ENCODE measurements at places on chromosomes 13 and 19.

GRCh38 chr19:10826846-10827245, 9.2 kb downstream of the TMED1 start:
- DNase-seq: no peak

DNA sequence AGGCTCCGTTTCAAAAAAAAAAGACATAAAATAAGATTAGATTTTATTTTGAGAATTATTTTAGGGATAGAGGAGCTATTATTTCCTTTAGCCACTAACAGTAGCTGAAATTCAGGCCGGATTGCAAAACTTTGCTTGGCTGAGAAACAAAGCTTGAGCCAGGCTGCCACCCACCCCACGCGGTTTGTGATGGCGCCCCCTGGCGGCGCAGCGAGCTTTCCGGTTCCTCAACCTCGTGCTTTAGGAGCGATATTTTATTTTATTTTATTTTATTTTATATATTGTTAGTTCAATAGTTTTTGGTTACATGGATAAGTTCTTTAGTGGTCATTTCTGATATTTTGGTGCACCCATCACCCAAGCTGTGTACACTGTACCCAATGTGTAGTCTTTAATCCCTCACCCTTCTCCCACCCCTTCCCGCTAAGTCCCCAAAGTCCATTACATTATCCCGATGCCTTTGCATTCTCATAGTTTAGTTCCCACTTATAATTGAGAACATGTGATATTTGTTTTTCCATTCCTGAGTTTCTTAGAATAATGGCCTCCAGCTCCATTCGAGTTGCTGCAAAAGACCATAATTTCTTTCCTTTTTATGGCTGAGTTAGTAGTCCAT, 19.8 kb upstream of the CEACAM4 start:
- peak; percentile 32 for DNase-seq

DNA sequence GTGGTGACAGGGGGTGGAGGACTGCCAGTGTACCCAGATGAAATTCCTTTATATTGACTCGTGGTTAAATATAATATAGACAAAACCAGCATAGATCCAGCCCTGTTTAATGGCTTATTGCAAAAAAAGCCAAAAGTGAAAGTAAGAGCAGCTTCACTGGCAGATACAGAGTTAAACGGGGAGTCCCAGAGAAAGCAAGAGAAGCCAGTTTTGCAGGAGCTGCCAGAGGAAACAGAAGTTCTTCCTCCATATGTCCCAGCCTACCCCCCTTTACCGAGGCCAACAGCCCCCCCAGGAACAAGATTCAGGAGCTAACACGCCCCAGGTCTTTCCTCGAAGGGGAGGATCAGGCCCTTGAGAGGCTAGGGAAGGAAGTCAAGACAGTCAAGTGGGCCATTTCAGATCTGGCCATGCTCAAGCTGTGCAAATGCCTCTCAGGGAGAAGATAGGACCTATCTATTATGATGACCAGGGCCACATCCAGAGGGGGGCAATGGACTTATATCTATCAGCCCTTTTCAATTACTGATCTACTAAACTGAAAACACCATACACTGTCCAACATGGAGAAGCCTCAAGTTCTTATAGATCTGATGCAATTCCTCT, 47.2 kb upstream of the ZNF737 start:
- peak; percentile 5 for DNase-seq

- peak; percentile 62 for DNase-seq
Measured at GRCh38 chr13:32538143-32538620, 413 bp downstream of the N4BP2L2 start.

DNA sequence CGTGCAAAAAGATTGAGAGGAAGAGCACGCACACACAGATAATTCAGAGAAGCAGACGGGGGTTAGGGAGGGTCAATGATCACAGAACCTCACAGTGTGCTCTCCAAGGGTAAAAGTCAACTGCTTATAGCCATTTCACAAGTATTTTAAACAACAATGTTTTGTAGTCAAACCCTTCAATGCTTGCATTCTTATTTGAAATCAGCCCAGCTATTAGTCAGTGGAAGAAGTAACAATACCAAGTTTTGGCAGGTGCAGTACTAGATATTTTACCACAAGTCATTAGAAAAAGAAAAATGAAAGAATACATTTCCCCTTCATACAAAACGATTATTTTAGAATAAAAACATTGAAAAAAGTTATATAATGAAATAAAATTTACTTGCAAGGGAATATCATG, 2.6 kb downstream of the CSNK1A1L start:
- DNase-seq: no peak

DNA sequence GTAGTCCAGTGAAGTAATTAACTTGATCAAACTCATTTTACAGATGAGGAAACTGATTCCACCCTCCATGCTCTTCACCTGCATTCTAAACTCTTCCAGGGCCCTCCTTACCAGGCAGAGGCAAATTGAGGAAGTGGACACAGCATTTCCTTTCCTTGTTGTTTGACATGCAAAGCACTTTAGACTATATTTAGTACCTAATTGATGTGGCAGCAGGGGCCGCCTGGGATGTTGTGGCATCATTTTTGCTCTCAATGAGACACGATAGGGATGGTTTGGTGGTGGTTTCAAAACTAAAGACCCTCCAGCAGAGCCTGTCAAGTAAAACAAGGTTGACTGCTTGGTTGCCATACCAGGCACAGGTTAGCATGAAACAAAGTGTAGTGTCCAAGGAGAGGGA, 7.9 kb downstream of the SIPA1L3 start:
- peak; percentile 17 for DNase-seq

- peak; percentile 62 for DNase-seq
Measured at GRCh38 chr13:100394005-100394695, 194.4 kb downstream of the GGACT start.

GRCh38 chr13:87234981-87235380, 436.2 kb upstream of the SLITRK5 start:
- no peak for DNase-seq

DNA sequence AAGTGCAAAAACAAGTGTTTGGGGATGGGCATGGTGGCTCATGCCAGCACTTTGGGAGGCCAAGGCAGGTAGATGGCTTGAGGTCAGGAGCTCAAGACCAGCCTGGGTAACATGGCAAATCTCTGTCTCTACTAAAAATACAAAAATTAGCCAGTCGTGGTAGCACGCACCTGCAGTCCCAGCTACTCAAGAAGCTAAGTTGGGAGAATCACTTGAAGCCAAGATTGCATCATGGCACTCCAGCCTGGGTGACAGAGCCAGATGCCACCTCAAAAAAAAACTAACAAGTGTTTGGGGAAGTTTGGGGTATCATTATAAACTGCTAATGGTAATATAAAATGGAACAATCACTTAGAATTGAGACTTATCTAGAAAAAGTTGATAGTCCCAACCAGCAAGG, 24.6 kb downstream of the XPO4 start:
- DNase-seq: no peak

DNA sequence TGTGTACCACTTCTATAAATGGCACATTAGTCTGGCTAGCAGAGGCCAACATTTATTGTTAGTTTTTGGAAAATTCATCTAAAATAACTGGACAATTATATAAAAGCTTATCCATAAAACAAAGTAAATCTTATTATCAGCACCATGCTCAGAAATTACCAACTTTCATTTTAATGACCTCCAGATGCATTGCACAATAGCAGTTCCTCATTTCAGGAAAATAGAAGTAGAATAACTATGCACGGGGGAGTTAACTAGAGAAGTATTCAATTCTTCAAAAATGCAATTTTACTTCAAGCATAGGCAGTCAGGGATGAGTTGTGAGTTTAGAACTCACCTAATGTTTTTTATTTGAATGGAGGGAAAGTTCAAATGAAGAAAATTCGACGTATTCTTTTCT, 1023.5 kb downstream of the PCDH17 start:
- no peak for DNase-seq

DNA sequence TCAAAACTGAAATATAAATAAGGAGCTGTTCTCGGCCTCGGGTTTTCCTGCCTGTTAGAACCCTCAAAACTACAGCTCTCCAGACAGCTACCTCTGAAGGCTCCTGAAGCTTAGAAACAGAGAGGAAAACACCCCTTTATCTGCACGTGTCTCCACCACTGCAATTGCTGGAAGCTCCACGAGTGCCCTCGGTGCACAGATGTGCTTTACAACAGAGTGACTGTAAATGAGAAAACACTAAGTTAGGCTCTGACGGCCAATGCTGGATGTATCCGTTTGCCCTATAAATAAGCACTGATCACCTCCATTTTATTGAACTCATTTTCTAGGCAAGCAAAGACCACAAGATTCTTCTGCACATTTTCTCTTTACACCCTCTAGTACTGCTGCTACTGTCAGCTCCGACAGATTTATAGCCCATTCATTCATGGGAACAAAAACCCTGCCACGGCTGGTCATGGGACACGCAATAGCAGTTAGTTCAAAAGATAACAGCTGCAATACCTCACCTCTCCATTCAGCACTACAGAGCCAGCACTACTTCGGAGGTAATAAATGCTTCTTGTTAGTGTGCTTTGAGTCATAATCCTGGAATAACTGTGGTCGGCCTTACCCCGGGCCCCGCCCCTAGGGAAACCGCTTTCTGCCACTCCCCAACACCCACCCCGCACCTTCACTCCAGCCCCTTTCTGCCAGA, 241.1 kb upstream of the ZNF507 start:
- no peak for DNase-seq

DNA sequence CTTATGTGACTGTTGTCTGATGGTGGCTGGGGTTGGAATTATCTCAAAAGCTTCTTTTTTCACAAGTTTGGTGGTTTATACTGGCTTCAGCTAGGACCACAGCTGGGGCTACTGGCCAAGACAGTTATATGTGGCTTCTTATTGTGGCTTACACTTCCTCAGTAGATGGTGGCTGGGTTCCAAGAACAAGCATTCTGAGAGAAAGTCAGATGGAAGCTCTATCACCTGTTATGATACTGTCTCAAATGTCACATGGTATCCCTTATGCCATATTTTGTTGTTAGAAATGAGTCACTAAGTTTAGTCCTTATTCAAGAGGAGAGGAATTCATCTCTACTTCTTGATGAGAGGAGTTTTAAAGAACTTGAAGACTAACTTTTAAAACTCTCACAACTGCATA, 41.6 kb downstream of the NDFIP2 start:
- no peak for DNase-seq

DNA sequence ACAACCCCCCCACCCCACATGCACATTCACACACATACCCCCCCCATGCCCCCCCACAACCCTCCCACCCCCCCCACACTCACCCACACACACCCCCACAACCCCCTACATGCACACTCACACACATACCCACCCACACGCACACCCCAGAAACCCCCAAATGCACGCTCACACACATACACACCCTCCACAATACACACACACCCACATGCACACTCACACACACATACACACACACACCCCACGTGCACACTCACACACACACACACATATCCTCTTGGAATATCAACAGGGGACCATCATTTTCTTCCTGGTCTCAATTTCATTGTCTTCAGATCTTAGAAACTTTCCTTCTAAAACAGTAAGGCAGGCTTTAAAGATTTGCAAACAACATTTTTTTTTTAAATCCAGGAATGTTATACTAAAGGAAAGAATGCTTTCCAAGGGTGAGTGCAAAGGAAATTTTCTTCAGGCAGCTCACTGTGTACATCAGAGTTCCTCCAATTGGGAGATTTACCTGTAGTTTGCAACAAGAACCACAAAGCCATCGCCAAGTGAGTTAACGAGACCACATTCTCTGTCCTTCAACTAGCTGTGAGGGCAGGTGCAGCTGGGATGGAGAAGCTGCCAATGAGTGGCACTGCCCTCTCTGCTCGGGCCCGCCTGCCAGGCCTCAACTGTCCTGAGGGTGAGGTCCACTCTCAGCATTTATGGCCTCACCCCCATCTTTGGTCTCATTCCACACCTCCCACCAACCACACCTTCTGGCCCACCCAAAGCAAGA, 53.0 kb downstream of the MRPL57 start:
- no peak for DNase-seq

DNA sequence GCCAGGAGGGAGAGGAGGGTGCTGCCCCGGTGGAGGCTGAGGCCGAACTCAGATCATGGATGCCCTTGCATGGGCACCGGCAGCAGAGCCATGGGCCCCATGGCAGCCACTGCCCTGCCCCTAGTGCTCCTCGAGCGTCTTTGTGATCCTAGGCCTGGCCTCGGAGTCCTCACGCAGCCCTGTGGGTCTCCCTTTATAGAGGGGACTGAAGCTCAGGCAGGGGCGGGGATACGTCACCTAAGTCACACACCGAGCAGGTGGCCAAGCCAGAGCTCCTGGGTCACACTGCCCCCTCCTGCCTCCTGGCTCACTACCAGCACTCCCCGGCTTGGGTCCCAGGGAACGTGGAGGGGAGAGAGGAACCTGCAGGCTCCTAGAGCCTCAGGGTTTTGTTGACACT, 28.7 kb downstream of the DHX34 start:
- DNase-seq: peak; percentile 78

DNA sequence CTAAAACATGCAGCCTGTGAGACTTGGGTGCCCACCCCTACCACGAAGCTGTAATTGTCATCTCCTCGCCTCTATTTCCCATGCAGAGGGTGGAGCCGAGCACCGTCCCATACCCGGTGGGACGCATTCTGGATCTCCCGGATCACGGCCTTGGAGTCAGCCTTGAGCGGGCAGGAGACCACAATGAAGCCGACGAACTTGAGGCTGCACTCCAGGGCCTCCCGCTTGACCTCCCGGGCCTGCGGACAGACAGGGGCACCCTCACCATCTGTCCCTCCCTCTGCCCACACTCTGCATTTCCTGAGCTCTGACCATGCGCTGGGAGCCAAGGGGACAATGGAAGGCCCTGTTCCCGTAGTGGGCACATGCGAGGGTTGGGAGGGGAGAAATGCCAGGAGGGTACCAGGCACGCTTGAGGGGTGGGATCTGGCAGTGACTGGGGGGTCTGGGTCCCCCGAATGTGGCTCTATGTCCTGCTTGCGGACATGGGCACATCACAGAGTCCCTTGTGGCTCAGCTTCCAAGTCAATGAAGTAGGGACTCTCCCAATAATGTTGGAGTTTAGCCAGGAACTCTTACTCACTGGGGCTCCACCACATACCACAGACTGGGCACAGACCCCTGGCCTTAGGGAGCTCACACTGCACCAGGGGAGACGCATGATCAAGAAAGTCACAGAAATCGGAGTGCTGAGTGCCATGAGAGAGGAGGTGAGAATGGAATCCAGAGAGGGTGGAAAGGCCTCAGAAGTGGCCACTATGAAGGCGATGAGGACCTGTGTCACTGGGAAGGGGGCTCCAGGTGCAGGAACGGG, 9.2 kb upstream of the GMIP start:
- DNase-seq: no peak

- DNase-seq: no peak
Measured at GRCh38 chr13:106660746-106661625, 93.0 kb upstream of the ARGLU1 start.

GRCh38 chr13:20441056-20441455, 84.6 kb downstream of the CRYL1 start:
- no peak for DNase-seq

DNA sequence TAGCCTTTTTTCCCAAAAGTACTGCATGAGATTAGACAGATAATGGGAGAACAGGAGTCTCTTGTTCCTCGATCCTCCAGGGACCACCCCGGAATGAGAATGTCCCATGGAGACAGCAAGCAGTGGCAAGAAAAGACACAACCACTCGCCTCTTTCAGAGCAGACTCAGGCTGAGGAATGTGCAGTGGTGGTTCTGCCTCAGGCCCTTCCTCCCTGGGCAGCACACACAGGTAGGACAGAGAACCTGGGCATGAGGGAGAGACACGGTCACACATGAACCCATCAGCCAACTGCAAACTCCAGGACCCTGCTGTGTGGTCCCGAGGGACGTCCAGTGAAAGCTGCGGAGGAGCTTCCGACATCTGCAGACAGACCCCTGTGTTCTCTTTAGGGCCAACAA, 31.0 kb downstream of the CRYL1 start:
- DNase-seq: no peak

Data from NCI-H69 (cell line).